ENCODE measurements at places on chromosomes 4 and X.

- DNase-seq = no peak
Measured at GRCh38 chr4:176438401-176438800, 118.6 kb downstream of the SPCS3 start.

GRCh38 chr4:8167291-8167690 is 8.7 kb upstream of the ABLIM2 start:
- no peak for DNase-seq

DNA sequence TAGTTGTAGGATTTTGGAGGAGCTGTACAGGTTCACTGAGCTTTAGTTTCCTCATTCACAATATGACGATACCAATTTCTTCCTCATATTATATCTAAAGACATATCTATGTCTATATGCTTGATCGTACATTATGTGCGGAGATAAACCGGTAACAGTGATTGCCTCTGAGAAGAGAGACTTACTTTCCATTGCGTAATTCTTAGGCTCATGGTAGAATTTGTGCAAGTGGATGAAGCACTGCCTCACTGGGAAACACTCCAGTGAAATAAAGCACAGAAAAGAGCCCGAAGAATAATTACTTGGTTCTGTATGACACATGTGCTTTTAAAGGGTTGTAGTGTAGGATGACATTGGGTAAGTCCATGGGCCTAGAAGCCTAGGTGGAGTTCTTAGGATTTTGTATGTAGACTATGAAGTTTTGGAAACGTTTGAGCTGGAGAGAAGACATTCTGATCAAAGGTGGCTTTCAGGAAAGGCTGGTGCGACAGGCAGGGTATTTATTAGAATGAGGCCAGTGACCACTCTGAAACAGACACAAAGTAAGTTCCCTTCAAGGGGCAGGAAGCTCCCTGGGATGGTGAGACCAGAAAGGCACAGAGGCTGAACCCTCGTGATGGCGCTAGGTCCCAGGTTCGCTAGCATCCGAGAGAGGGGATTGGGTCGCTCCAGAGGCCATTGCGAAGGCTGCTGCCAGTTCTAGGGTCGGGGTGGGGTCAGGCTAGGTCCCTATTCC is 649 bp upstream of the VBP1 start:
- DNase-seq = no peak

DNA sequence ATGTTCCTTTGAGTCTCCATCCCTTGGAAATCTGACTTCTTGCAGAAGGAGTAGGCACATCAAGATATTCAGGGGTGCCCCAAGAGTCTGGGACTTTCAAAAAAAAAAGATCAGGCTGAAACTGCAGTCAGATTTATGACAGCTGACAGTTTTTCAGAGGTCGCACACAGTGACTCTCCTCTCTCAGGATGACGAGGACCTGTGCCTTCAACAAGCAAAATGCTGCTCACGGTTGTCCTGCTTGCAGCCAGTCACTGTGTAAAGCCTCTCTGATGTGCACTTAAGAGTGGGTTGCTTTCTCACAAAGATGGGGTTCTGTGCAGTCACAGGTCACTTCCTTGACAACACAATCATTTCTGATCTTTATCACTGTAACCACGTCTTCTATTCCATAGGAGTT is 178.2 kb downstream of the PTTG2 start:
- no peak for DNase-seq

GRCh38 chr4:106126062-106126461 is 189.9 kb downstream of the TBCK start:
- no peak for DNase-seq

GRCh38 chr4:24583451-24584210 is 723 bp downstream of the DHX15 start:
- DNase-seq = peak; percentile 35

GRCh38 chrX:39633293-39633692 is 464.5 kb downstream of the BCOR start:
- no peak for DNase-seq

- no peak for DNase-seq
Measured at GRCh38 chr4:78661086-78661690, 109.6 kb downstream of the ANXA3 start.

GRCh38 chrX:39921838-39922237 is 175.9 kb downstream of the BCOR start:
- no peak for DNase-seq

GRCh38 chr4:102868153-102868780 is 525 bp upstream of the CISD2 start:
- no peak for DNase-seq

DNA sequence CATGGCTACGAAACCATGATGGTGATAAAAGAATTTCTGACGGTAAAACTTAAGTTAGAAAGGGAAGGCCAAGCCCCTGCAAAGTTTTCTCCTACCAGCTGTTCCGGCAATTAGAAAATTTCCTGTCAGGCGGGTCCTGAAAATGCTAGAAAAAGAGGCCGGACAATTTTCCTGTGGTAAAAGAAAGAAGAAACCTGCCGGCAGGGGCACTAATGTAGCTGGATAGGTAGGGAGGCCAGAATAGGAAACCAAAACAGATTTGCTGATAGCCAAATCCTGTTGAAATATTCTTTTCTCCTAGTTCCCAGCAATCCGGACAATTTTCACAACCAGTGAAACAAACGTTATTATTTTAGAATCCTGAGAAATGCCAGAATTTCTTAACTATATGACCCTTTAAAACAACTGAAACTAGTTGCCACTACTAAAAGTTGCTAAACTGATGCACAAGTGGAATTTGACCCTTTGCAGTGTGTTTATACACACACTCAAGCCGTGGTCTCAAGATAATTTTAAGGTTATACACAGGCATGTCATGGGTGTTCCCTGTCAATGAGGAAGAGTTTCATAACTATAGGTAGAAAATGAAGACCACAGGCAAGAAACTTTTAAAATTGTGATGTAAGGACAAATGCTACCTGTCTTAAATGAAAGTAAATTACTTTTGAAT is 47.7 kb downstream of the RPS6KA3 start:
- no peak for DNase-seq

GRCh38 chr4:53424280-53424679 is 46.8 kb downstream of the FIP1L1 start:
- no peak for DNase-seq

GRCh38 chr4:171985129-171985528 is 171.9 kb downstream of the GALNTL6 start:
- DNase-seq = no peak

GRCh38 chr4:67499799-67500198 is 45.5 kb downstream of the CENPC start:
- DNase-seq = no peak

GRCh38 chrX:70176938-70177533 is at the start of gene DGAT2L6:
Gene DGAT2L6, plus strand, starts transcription at chrX:70177483. Its CDS starts 100 bp downstream, at chrX:70177583.
- no peak for DNase-seq

DNA sequence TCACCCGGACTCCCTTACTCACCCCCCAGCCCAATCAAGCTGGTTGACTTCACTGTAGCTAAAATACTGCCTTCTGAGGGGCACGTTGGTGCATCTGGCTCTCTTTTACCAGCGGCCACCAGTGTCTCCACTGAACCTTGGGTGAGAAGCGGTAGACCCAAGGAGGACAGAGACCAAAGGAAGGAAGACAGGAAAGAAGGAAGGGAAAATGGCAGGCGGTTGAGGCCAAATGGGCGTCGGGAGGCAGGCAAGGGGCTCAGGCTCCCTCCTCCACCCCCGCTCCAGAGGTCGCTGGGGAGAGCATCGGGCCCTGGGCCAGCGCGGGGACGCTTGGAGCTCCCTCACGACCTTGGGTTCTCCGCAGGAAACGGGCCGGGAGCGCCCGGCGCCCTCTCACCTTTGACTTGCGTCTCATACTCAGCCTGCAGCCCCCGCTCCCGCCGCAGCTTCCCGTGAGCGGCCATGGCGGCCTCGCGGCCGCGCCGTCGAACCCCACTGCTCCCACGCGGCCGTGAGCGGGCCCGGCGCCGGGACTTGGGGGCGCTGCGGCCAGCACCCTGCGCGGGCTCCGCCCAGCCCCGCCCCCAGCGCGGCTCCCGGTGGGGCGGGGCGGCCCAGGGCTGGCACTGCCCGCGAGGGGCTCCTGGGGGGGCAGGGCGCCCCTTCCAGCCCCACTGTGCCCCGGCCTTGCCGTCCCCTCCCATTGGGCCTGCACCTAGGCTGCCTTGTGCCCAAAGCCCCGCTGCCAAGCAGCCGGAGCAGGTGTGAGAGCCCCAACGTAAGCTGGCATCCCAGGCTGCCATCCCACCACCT is at the start of gene ARHGAP4:
Gene ARHGAP4 (minus strand): TSS at position 526 of the 813 bp plus-strand sequence. CDS start 62 bp downstream, at position 464.
- no peak for DNase-seq

DNA sequence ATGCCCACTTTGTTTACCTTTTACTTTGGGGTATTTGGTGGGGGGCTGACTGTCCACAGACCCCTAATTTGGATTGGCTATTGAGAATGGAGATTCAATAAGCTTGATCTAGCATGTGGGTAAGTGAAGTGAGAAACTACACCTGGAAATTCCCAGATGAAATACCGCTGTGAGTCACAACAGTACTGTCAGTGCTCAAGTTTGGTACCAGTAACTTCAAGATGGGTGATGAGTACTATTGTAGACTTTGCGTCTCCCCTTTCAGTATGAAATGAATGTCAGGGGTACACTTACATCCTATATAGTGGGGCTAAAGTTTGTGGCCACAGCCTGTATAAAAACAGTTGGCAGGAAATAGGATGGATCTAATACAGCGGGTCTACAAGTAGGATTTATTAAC is 33.3 kb downstream of the HMGN5 start:
- no peak for DNase-seq

DNA sequence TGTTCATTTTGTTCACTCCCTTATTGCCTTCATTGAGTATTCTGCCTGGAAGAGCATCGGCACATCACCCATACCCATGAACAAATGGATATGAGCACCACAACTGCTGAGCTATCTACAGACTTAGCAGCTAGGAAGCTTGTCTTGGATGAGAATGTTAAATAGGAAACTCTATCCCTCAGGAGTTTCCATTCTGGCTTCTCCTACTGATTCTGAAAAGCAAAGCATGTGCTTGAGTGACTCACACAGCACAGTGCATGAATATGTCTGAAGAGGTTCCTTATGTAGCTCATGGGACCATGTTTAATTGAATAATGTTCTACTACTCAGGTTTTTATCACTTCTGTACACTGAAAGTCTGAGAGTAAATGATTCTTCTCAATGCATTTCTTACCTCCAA is 57.3 kb upstream of the MXRA5 start:
- DNase-seq = no peak

- no peak for DNase-seq
Measured at GRCh38 chr4:151199319-151200190, 77.4 kb upstream of the PRSS48 start.

- DNase-seq = no peak
Measured at GRCh38 chr4:67437974-67438713, 107.2 kb downstream of the CENPC start.

All from SHP77 (cell line).